Central memory CD4-positive, alpha-beta T cell (primary cell): ENCODE measurements at places on chromosomes 6 and 20.

- DNase-seq: no peak
Observed at GRCh38 chr6:161359618-161359945, 85.7 kb upstream of the AGPAT4 start.

DNA sequence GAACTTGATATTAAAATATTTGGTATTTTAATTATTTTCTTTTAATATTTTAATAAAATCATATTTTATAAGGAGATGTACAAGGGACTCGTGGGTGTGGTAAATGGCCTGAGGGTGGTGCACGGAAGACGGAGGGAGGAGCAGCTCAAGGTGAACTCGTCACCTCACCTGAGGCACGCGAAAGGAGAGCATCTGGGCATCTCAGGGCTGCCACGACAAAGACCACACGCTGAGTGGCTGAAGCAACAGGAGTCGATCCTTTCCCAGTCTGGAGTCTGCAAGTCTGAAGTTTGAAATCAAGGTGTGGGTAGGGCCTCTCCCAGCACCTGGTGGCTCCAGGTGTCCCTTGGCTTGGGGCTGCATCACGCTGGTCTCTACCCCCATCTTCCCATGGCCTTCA, 39.7 kb downstream of the APCDD1L start:
- DNase-seq: no peak

DNA sequence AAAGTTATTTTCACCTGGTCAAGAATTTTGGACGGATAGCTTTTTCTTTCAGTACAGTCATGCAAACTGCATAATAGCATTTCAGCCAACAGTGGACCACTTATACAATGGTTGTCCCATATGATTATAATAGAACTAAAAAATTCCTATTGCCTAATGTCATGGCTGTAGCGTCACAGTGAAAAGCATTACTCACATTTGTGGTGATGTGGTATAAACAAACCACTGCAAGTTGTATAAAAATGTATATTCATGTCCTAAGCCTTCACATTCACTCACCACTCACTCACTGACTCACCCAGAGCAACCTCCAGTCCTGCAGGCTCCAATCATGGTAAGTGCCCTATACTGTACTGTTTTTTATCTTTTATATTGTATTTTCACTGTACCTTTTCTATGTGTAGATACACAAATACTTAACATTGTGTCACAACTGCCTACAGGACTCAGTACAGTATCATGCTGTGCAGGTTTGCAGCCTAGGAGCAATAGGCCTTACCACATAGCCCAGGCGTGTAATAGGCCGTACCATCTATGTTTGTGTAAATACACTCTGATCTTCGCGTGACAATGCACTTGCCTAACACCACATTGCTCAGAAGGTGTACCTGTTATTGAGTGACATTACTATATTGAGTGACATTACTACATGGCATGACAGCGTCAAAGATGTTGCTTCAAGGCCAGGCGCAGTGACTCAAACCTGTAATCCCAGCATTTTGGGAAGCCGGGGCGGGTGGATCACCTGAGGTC, 17.9 kb downstream of the ABHD12 start:
- DNase-seq: no peak

DNA sequence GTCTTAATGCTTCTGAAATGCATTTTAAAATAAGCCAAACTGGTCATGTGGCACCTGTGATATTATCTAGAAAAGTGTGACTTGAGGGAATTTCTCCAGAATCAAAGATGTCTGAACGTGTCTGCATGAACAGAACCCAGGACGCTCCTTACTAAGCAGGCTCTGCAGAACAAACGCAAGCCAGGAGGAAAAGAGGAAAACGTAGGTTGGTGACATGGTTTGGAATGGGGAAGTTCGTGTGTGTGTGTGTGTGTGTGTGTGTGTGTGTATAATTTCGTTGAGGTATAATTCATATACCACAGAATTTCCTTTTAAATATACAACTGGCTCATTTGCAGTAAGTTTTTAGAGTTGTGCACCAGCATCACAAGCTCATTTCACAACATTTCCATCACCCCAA, 200.5 kb upstream of the FOXQ1 start:
- no peak for DNase-seq

GRCh38 chr20:47784599-47785310, 526 bp downstream of the SULF2 start:
- DNase-seq: no peak

DNA sequence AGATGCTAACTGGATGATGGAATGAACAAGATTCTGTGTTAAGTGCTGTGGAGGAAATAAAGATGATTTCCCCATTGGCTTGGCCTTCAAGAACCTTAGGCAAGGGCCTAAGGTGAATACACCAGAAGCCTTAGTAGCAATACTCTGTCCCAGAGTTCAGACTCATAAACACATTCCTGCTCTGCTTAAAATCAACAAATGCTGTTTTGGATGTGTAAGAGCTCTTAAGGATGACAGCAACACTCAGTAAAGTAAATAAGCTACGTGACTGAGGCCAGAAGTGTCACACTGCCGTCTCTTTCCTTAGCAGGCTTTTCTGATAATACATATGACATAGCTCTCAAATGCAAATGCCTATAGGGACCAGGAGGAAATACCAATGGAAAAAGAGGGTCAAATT, 90.6 kb downstream of the EYA2 start:
- DNase-seq: no peak

DNA sequence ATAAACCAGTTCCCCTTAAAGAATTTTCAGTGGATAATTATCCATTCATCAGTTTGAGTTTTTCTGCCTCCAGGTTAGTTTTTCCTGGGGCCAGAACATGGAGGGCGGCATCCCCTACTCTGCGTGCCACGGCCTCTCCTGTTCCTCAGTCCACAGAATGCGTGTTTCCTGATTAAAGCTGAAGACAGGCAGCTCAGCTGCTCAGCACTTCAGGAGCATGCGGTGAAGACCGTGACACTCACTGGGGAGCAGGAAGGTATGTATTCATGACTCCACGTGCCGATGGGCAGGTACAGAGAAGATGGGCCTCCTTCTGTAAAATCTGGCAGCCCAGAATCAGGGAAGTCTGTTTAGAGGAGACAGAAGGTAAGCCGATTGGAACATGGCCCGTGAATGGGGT, 2.0 kb upstream of the THBS2 start:
- DNase-seq: no peak

- no peak for DNase-seq
Observed at GRCh38 chr6:113625850-113626249, 231.3 kb upstream of the MARCKS start.

- DNase-seq: no peak
Observed at GRCh38 chr20:44827401-44827800, 17.1 kb upstream of the RIMS4 start.

GRCh38 chr6:34523441-34524206, 32.5 kb downstream of the SPDEF start:
- DNase-seq: no peak

DNA sequence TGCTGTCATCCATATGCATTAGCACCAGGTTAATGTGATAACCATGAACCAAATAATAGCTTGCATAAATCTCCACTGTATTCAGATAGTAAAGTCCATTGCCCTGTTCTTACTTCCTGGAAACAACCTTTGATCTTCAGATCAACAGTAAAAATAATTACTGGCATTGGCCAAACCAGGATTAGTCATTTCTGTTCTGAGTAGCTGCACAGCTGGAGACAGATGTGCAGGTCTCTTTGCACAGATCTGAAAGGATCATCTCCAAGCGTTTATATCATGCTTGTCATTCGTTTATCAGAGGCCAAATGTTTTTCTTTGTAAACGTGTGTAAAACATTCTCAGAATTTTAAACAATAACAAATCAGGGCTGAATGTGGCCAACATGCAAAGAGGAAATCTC, 134.4 kb upstream of the HMGCLL1 start:
- no peak for DNase-seq

DNA sequence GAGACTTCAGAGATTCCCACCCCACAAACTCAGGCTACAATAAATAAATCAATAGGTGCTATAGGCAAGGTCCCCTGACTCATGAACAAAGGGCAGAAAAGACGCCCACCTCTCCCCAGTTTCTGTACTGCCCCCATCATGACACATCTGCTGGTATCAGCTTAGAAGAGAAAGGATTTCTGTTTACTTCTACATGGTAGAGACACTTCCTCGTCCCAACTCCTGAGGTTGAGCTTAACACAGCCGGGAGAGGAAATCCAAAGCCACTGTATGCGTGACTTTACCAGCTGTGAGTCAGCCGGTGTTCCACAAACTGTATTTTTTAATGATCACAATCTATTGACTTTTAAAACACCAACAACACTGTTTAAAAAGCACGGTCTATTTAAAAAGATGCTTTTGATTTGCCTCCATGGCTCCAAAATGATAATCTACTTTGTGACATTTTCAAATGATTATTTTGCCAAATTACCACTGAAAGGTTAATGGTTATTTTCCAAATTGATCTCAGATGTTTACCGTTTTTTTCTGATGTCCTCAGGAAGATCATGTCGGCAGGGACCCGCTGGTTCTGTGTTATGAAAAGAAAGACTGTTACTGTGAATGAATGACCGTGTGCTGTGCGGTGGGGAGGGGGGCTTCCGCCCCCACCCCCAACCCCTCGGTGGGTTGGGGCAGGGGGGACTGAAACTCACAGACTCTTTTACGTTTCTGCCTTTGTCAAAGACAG, 72.5 kb downstream of the ATP9A start:
- DNase-seq: no peak

- DNase-seq: no peak
Observed at GRCh38 chr6:43970913-43971775, 156.1 kb downstream of the MRPL14 start.

DNA sequence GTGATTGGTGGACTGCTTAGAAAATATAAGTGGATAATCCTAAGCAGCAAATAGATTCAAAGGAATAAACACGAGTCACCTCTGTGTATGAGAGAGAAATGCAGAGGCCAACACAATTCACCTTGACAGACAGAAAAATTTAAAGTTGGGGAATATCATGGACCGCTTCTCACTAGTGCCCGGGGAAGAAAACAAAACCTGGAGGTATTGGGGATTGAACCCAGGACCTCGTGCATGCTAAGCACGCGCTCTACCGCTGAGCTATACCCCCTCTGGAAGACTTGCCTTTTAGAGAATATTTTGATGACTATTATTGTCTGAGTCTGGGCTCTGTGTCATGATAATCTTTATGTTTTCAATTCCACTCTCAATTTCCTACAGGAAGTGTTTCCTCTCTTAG, 111.9 kb downstream of the TRIM27 start:
- DNase-seq: no peak

DNA sequence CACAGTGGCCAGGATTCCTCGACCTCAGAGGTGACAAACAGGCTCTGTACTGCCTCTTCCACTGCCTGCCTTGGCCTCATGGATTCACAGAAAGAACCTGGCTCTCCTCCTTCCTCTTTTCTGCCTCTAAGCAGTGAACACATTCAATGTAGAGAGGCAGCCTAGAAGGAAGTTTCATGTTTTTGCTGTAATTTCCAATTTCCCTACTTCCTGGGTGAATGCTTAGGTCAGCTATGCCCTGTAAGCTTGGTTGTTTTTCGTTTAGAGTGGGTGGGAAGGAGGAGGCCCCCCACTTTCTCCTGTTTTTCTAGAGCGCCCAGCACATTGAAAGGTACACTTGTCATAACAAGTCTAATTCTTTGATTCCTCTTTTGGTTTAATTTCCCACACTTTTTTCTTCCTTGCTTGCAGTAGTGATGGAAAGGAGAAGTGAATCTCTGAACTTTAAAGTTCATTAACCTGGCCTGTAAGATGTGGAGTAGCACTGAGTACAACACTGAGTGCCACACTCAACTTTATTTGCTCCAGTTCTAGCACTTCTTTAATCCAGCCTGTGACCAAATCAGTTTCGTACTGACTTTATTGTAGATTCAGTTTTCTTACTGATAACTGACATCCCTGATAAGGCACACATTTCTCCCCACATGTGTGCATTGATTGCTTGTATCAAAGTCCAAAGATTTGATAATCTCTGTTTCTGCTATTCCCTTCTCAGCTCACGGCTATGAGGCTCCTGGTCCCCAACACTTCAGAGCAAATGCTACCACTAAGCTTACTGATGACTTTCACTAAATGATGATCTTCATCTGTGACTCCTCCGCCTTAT, 100.0 kb upstream of the MAN1A1 start:
- no peak for DNase-seq

GRCh38 chr6:3751077-3751729, at the start of gene PXDC1:
TSS of gene PXDC1 (minus strand) at chr6:3751713. CDS start at chr6:3751531, 182 bp downstream.
- peak; percentile 30 for DNase-seq

- DNase-seq: no peak
Observed at GRCh38 chr6:118387921-118388701, 160.0 kb upstream of the PLN start.

DNA sequence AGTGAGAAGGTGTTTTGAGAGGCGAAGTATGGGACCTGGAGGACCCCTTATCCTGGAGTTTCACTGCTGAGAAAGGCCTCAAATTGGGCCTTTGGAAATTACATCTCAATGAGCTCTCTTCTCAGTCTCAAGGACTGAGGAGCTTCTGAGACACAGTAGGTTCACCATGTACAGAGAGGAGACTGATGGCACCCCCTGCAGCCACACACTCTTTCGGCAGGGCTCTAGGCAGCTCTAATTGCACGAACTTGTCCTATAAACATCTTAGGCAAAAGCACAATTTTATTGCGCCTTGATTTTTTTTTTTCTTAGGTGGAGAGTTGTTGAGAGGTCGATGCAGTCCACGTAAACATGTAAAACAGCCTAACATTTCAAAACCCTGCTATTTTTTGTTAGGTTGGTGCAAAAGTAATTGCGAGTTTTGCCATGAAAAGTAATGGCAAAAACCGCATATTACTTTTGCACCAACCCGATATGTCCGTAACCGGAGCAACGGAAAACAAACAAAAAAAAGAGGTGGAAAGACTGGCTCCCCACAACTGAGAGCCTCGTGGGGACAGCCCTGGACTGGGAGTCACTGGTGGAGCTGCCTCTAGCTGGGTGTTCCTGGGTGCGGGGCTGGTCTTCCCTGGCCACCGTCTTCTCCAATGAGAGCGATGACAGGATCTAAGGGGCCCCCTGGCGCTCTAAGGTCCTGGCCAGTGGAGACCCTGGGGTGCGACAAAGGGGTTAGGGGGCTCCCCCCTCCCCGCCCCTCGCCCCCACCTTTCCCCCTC, 84.0 kb upstream of the EYA2 start:
- no peak for DNase-seq

DNA sequence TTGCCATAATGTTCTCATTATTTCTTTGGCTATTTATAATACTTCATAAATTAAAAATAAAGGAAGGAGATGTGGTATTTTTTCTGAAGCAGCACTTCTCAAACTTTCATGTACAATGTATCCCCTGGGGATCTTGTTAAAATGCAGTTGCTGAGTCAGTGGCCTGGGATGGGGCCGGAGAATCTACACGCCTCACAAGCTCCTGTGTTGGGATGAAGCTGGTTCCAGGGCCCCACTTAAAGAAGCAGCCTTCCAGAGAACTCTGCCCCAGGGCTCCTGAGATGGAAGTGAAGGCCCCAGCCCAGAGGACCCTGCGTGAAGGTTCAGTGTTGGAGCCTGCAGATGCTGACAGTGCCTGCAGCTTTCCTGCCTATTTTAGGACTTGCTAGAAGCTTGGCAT, 40.1 kb upstream of the SLC23A2 start:
- no peak for DNase-seq

DNA sequence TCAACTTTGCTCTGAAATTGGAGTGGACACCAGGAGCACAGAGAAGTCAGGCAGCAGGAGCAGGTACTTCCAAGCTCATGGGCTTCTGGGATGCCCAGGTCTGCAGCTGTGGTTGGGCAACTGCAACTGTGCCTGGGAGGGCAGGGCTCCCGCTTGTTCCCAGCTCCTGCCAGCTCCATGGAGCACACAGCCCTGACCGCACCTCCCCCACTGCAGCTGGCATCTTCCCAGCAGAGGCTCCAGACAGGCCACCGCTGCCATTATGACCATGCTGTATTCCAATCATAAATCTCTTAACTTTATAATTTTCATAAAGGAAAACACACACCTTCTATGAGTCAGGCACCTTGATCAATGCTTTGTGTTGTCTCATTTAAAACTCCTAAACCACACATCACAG, 36.9 kb downstream of the STK38 start:
- DNase-seq: no peak
